HepG2 (cell line): ENCODE measurements at places on chromosomes 12 and 14. TPM values are rescaled to one million over a fixed set of nuclear protein-coding genes. Genes with fewer than 3 reads are reported as not detected.

The TRPV4 gene
- 0.35 and 0.66 TPM in 2 replicates for total RNA-seq

DNA sequence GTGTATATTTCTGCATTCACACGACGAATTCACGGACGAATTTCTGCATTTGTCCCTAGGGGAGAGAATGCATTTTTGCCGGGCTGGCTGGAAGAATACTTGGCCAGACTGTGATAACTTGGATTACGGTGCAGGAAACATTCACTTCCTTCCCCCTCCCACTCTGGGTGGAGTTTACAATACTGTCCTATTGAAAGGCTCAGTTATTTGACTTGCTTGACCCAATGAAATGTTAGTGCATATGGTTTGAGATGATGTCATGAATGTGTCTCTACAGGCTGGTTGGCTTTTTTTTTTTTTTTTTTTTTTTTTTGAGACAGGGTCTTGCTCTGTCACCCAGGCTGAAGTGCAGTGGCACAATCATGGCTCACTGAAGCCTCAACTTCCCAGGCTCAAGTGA is 90.7 kb upstream of the NOS1 start:
- no peak for DNase-seq

The NEK9 gene
- 16.5 and 29.4 TPM in 2 replicates for total RNA-seq

- DNase-seq: no peak
Measured at GRCh38 chr12:111434680-111435338, 29.1 kb downstream of the SH2B3 start.

DNA sequence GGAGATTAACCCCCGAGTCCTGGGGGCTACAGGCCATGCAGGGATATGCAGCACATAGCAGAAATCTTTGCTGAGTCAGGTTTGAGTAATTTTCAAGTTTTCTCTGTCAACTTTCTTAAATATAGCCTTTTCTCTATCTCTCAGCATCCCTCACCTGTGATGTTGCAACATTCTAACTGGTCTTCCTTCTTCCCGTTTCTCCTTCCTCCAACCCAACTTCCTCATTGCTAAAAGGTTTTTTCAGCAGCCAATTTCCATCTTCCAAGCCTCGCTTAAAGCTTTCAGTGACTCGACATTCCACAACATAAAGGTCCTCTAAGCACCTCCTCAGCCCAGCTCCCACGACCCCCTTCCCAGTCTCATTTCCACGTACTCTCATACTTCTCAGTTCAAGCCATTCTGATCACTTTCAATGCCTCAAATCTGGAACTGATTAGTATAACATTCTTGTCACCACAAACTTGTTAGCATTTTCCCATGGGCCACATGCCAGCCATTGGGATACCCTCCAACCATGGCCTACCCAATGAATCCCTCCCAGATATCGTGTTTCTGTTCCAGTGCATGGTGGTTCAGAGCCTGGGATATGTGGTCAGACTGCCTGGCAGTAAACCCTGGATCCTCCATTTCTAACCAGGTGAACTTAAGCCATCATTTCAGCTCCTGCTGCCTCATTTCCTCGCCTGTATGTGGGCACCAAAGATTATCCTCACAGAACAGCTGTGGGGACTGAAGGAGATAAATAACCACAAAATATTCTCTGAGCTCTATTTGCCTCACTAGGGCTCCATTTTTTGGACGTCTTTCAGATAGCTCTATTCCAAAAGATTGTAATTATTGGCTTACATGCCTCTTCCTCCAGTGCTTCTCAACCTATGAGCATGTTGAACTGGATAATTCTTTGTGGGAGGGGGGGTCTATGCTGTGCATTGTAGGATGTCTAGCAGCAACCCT is 65.8 kb downstream of the KCNK10 start:
- no peak for DNase-seq

DNA sequence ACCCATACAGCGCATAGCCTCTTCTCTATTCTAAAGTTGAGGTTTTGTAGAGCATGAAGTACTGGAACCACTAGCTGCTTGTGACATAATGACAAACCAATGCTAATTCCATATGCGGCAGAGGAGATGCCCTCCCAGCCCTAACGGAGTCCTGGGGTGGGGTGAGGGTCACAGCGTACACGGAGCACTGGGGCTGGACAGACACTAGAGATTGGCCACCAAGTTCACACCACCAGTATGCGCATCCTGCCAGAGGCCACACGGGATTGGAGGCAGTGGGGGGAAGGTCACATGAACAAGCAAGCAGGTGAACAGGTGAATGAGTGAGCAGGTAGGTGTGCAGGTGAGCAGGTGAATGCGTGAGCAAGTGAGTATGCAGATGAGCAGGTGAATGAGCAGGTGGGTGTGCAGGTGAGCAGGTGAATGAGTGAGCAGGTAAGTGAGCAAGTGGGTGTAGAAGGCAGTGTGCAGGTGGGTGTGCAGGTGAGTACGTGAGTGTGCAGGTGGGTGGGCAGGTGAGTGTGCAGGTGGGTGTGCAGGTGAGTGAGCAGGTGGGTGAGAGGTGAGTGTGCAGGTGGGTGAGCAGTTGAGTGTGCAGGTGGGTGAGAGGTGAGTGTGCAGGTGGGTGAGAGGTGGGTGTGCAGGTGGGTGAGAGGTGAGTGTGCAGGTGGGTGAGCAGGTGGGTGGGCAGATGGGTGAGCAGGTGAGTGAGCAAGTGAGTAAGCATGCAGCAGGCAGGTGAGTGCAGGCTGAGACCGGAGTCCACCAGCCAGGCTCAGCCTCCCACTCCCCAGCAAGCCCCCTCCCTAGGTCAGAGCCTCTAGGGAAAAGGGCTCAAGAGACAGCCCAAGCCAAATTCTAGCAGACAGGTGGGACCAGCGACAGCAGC is 52.7 kb downstream of the CCDC85C start:
- no peak for DNase-seq

DNA sequence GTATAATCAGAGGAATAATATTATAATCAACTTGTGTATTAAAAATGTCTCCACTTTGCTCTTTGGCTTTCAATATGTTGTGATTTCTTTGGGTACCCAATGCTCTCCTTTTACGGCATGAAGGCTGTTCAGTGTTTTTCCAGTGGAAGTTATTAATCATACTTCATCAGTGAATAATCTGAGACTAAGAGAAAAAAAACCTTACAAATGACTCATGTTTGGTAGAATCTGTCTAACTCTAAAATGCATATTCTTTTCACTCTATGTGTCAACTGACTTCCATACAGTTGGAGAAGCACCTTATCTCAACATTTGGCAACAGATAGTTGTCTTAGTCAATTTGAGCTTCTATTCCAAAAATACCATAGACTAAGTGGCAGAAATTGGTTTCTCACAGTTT is 82.2 kb downstream of the PTPRO start:
- no peak for DNase-seq

The GPRC5A gene
- total RNA-seq: 0.24 and 0.27 TPM in 2 replicates

The P2RX2 gene
- total RNA-seq: not detected in 2 replicates

The FAM181A gene
- 1.1 and 1.5 TPM in 2 replicates for total RNA-seq

- peak; percentile 71 for DNase-seq
Measured at GRCh38 chr14:24710403-24711112, 76.6 kb upstream of the GZMB start.

DNA sequence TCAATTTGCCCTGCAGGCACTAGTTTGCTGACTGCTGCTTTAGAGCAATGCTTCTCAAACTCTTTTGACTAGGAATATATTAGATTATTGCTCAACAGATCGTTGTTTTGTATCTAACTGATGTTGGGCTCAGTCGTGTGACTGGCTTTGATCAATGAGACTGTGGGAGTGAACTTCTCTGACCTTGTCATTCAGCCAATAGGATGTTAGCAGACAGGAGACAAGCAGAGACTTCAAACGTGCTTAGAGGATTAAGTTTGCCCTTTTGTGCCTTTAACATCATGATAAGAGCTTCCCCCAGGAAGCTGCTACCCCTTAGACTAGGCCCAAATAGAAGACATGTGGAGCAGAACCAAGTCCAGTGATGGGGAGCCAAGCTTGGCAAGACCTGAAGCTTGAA is 76.7 kb upstream of the ELK3 start:
- peak; percentile 95 for DNase-seq

The ACSM4 gene
- not detected in 2 replicates for total RNA-seq

DNA sequence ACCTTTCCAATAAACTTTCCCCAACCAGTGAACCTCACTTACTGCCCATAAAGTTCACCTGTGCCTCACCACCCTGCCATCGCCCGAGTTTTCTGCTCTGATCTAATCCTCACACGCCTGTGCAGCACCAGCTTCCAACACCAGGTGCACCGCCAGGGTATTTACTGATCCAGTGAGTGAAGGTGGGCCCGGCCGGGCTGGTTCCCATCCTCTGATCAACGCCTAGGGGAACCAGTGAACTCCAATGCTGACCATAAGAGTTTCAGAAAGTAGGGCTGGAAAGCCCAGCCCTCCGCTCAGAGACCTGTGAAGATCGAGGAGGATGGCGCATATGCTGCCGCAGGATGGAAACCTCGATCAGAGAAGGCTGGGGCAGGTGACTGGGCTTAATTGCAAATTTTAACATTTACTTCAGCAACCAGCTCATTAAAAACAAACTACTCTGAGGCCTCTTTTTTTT is 685 bp upstream of the MYL6B start:
- peak; percentile 80 for DNase-seq

GRCh38 chr12:46959502-46959901 is 119.9 kb upstream of the PCED1B start:
- no peak for DNase-seq

DNA sequence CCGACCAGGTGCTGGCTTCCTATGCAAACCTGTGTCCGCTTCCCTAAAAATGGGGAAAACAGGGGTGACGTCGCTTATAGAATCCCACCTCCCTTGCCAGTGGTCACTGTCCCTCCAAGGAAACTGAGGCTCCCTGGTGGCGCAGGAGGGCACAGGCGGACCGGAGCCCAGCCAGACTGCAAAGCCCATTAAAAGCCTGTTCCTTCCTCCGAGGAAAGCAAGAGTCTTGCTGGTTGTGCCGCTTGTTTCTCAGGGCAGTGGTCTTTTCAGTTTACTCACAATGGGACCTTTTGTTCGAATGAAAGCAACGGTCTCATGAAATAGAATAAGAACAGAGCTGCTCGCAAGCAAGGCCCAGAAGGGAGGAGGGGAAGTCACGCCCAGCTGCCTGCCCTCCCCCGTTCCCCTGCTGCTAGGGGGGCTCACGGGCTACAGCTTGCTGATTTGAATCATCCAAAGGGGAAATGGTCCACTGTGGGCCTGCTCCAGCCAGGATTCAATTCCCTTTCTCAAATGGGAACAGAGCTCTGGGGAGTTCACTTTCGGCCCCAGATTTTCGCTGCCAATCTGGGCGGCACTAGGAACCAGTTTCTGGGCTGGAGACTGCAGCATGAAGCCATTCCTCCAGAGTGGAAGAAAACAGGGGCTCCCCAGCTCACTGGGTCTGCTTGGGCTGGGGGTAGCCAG is 4.6 kb upstream of the SELPLG start:
- DNase-seq: no peak

GRCh38 chr12:80701388-80701787 is 6.0 kb upstream of the MYF6 start:
- DNase-seq: no peak

DNA sequence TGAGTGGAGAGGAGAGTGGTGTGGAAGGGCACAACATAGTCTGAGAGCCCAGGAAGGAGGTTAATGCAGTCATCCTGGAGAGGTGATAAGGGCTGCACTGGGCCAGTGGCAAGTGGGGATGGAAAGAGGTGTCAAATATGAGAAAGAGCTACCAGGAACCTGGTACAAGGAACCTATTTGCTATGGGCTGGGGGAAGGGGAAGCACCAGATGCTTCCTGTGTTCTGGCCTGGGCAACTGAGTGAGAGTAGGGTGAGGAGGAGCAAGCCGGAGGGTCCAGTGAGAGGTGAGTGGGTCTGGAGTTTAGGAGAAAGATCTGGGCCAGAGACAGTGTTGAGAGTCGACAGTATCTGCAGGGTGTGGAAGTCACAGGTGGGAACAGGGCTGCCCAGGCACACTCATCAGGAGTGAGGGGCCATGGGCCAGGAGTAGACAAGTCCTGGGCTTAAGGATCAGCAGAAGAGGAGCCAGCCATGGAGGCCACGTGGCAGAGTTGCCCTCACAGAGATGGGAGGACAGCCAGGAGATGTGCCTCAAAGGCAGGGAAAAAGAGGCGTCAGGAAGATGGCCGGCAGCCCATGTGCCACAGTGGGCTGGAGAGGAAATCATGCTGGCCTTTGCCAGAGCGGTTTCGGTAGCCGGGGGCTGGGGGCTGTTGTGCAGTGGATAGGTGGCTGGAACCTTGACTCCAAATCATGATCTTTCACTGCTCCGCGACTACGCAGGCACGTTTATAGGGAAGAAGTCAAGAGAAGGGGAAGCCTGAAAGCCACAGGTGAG is 2.9 kb upstream of the AQP6 start:
- DNase-seq: no peak

DNA sequence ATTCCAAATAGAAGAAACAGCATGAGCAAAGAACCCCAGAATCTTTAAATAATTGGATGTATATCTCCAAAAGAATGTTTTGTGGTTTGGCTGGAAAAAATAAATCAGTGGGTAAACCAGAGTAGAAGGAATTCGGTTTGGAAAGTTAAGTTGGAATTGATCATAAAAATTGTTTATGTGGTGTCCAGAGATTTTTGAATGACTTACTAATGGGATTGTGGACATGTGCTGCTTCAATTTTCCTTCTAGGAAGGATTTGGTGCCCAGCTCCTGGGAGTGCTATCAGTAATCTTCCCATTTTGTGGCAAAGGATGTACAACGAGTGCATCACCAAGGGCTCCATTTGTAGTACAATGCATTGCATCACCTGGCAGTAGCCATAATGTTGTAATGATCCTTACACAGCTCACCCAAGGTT is 224.8 kb downstream of the SLC16A7 start:
- DNase-seq: no peak

DNA sequence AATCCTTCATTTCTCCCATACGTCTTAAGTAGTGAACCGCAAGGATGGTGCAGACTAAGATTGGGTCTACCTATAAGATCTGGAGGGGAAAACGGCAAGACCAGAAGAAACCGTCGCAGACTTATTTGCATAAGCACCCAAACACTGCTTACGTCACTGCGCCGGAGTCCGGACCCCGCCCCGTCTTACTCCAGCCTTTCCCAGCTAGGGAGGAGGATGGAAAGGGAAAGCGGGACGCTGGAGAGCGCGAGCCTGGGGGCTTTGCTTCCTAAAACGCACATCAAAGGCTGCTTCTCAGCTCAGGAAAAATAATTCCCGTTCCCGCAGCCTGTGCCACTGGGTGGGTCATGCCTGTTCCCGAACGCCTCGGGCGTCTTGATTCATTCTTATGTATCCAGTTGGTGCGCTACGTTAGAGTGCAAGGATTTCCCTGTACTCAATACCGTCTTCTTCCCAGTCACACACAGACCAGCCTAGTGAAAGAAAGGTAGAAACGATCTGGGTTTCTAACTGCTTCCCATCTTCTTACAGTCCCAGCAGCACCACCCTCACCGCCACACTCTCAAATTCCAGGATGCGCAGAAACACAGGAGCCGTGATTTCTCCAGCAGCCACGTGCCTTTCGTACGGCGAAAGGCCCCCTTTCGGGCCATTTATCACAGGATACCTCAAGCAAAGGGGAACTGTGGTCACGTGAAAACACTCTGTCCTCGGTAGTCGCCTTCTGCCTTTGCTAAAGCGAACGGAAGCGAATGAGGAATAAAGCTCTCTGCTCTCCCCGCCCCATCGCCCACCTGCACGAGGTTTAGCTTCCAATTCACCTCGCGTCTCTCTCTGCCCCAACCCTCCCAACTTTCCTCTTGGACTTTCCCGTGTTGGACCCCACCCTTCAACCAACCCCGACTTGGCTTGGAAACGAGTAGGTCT is 1.1 kb downstream of the SLC6A15 start:
- DNase-seq: no peak

The VSX2 gene
- total RNA-seq: not detected in 2 replicates

The TAS2R9 gene
- total RNA-seq: 0.11 TPM in 1 of 2 replicates, not detected in the other
